ENCODE measurements at places on chromosomes 7 and 10.

DNA sequence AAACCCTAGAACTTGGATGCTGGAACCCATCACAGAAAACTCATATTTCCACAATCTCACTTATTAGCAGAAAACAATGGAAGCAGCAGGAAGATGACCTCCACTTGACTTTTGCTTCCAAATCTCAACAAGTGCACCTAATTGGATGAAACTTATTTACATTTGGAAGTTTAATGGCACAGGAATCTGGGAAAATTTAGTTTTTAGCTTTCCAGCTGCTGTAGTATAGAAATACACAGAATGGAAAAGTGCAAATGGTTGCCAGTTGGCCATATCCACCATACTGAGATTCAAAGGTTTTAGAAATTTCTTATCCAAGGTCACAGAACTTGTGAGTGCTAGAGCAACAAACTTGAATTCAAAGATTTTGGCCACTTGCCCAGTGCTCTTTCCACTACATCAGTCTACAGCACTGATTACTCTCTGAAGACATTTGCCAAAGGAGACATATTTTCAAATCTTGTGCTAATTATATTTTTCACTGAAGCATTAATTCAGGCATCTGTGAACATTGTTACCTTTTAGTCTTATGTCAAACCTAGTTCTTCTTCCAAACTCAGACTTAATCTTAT, 9.3 kb upstream of the AHR start:
- DNase-seq = no peak

- peak; percentile 48 for DNase-seq
Observed at GRCh38 chr10:25226775-25227682, 52.2 kb downstream of the GPR158 start.

DNA sequence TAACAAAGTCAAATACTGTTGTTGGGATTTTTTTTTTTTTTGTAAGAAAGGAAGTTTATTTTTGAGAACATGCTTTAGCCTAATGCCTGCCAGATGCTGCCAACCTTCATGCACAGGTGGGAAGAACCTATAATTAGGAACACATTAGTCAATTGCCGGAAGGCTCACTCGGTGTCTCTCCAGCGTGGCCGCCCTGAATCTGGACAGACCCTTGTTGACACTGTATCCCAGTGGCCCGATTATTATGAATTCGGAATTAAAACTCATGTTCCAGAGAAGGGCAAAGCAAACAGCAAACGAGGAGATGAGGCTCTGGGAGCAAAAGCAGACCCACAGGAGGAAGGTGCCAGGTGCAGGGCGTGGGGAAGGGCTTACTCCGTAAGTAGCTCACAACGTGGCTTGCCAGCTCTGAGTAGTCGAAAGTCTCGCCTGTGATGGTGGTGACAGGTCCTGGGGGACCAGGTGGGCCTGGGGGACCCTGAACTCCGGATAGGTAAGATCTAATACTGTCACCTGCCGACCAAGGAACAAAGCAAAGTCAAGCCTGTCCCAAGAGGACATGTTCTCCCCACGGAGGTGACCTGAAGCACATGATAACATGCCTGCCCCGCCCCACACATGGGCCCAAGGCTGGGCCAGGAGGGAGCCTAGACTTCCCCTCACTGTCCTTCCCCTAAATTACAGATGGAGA, 48.3 kb downstream of the COL17A1 start:
- DNase-seq = no peak

DNA sequence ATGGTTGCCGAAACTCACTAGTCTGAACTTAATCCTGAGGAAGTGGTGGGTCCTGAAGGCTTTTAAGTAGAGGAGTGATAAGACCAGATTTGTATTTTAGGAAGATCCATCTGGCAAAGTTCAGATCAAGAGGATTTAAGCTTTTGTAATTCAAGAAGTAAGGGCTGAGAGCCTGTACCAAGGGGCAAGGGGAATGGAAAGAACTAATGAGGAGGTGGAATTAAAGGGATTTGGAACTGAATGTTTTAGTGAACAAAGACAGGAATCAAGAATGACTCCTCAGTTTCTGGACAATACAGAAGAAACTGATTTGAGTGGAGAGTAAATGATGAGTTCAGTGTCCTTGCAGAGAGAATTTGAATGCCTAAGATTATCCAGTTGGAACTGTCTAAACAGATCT, 249.0 kb downstream of the C7orf25 start:
- no peak for DNase-seq

GRCh38 chr10:44993922-44994751, 6.6 kb upstream of the ZNF22 start:
- no peak for DNase-seq

- DNase-seq = no peak
Observed at GRCh38 chr10:128382225-128382624, 256.0 kb upstream of the MKI67 start.

GRCh38 chr7:35785250-35785649, 15.6 kb upstream of the SEPTIN7 start:
- no peak for DNase-seq

DNA sequence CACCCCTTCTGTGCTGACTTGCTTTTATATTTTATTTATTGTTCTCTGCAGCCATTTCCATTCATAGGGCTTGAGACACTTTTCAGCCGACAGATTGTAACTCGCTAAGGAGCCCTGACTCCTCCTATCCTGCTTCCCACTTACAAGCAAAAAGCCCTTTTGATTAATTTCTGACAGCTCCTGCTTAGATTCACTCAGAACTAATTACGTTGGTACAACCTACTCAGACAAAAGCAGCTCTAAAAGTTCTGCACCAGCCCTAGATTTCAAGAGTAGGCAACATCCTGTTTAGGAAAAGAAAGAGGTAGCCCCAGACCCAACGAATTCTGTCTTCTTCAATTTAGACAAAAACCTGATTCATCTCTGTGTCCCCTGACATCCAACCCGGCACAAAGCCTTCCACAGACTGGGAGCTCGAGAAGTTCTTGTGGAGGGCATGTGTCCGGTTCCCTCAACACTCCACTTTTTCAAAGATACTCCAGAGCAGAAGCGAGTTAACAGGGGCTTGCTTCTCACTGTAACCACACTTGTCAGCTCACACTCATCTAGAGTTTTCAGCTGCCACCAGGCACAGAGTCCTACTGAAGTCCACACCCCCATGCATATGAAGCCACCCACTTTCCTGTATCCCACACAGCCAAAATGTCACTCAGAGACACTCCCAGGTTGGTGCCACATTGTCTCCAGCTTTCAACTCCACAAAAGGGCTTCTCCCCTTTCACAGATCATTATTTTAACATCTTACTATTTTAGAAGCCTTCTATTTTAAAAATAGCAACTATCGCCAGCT, 113.6 kb upstream of the NFE2L3 start:
- DNase-seq = no peak

DNA sequence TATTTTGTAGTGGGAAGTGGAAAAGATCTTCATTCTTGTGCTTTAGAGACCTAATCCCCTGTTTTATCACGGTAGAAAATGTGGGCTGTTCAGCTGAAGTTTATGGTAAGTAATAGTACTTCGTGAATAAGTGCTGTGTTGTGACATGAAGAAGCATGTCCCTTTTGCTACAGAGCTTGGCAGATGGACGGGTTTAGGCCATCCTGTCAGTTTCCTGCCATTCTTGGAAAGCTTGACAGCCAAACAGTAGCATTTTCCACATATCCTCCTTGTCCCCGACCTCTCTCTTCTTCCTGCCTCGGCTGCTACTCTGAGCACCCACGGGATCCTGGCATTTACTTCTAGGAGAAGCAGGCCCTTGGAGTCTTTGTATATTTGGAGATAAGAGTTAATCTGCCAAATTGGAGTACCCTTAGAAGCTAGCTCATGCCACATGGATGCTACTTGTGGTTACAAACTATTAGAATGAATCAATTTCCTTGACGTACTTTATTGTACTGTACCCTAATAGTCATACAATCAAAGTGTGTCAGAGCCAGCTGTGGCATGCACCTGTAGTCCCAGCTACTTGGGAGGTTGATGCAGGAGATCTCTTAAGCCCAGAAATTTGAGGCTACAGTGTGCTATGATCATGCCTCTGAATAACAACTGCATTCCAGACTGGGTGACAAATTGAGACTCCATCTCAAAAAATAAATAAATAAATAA, 39.2 kb downstream of the PNLIPRP3 start:
- no peak for DNase-seq

DNA sequence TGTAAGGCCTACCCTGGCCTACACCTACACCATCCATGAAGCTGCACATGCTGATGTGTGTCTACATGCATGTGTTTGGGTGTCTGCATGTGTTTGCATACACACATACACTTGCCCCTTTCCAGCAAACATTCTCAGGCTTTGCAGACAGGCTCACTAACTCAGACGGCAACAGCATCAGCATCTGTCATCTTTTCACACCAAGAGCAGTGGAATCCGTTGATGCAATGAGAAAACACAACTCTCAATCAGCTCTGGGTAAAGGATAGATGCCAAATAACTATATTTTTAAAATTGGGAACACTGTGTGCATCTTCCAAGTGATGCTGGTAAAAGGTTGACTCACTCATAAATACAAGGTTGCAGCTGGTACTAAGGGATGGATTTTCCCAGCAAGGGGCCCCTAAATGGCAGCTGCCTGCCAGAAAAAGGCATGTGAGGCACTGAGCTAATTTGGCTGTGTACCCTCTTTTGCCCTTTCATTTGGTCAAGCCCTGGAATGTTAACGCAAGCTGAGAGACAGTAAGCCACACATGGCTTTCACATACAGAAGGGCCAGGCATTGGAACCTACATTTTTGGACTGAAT, 296.3 kb upstream of the NPSR1 start:
- no peak for DNase-seq

DNA sequence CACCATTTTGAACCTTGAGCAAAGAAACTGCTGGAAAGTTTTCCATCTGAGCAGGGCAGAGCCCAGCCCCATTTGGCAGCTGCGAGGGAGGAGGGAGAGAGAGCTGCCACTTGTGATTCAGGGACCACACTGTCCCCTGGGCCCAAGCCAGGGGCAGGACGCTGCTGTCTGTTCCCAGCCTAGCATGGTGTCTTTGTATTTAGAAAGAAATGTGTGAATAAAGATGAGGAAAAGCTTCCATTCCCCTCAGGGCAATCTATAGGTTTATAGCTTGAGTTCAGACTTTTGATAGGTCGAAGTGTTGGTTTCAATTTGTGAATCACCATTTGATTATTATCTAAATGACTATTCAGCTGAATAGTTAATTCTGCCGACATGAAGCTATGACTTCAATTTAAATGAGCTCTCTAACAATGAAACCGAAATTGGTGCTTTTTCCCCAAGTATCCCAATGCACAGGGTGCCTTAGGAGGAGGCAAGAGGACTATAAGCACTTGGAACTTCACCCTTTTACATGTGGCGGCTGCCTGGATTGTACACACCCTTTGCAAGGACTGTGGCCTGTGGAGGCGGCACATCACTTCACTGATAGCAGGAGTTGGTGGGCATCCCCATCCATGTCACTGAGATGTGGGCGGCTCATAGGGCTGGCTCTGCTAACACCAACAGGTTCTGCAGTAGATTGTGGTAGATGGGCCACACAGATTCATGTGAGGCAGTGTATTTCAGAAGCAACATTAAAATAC, 223.5 kb downstream of the CCDC3 start:
- no peak for DNase-seq

GRCh38 chr7:2640482-2640830, 8.7 kb downstream of the TTYH3 start:
- no peak for DNase-seq

GRCh38 chr7:117017017-117017451, 63.7 kb downstream of the ST7 start:
- DNase-seq = no peak

- DNase-seq = no peak
Observed at GRCh38 chr10:124681626-124682552, 62.3 kb downstream of the FAM53B start.

- DNase-seq = no peak
Observed at GRCh38 chr7:99625321-99625720, 8.6 kb downstream of the ZSCAN25 start.

DNA sequence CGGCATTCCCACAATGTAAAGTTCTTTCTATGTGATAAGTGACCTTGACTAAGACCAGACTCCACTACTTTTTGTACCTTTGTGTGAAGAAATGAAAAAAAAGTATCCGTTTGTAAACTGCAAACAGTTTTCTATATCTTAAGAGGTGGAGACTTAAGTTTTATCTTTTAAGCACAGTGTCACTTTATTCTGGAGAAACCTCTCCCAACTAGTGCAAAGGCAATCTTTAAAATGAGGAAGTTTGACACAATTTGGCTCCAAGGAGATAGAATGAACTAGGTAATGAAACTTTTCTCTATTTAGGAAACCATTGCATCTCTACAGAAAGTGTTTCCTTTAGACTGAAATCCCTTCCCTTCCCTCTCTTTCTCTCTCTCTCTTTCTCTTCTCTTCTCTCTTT, 122.9 kb downstream of the SAMD9 start:
- DNase-seq = no peak

DNA sequence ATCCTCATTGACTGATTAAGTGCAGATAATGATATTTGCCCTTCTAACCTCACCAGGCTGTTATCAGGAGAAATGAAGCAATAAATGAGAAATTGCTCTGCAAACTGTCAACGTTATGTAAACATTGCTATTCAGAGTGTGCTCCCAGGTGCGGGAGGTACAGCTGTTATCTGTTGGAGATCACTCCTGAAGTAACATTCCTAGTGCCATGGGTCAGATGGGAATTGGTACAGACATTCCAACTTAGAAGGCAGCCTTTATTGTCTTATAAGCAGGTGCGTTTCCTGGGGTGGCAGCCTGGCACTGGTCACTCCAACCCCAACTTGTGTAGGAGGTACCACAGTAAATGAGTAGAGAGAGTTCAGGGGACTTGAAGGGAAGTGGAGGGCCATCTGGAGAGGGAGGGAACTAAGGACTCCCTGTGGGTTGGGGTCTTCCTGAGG, 36.8 kb downstream of the HK1 start:
- no peak for DNase-seq

GRCh38 chr10:116097239-116097784, 175.7 kb downstream of the GFRA1 start:
- no peak for DNase-seq

GRCh38 chr7:55240418-55241142, 124.6 kb upstream of the LANCL2 start:
- no peak for DNase-seq

- no peak for DNase-seq
Observed at GRCh38 chr10:121242741-121243608, 355.3 kb downstream of the FGFR2 start.
